ENCODE measurements at places on chromosomes 1 and 21. TPM values are rescaled to one million over a fixed set of nuclear protein-coding genes. Genes with fewer than 3 reads are reported as not detected.

Gene SFT2D2
- total RNA-seq = 58.2 TPM

Gene CELA2B
- total RNA-seq = not detected

Gene RIMKLA
- total RNA-seq = under 0.01 TPM

Gene COA6
- total RNA-seq = 28.5 TPM

Gene TPM3
- total RNA-seq = 890 TPM

Gene NR1I3
- not detected for total RNA-seq

Gene CDC7
- total RNA-seq = 7.3 TPM

Gene TNFRSF14
- total RNA-seq = 61.9 TPM

Gene PTGFR
- total RNA-seq = 68.3 TPM

Gene DIO1
- under 0.01 TPM for total RNA-seq

Gene GRIK3
- not detected for total RNA-seq
